ENCODE measurements at places on chromosomes 13 and 19. TPM values are rescaled to one million over a fixed set of nuclear protein-coding genes. Genes with fewer than 3 reads are reported as not detected.
A peak's percentile ranks its signal among the peaks of the same experiment; 100 is the strongest.

Gene IGFL4
- polyA plus RNA-seq: not detected

- peak overlapping the region; percentile 86 for H3K4me3 ChIP-seq
- H3K27me3 ChIP-seq: peaks cover 25% of the 10 kb centered on the region
These were observed 2.3 kb downstream of the SYMPK start for GRCh38 chr19:45860359-45861259.

DNA sequence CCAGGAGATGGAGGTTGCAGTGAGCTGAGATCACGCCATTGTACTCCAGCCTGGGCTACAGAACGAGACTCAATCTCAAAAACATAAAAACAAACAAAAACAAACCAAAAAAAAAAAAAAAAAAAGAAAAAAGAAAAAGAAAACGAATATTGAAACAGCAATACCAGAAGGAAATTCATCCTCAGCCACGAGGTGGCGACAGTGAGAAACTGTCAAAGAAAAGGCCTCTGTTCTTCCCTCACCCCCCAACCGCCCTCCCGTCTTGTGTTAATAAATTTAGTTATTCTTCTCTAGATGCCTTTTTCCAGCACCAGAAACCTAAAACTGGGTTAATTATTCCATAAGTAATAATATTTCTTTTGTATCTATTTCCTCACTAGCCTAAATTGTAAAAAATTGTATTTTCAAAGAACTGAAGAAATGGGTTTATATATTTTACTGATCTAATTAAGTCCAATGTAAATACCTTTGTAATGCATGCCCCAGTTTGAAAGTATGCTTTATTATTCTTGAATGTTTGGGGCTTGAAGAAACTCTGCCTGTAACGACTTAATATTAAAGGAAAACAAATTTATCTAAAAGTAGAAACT is 38.6 kb downstream of the LIG4 start:
- no peak overlapping the region for H3K4me3 ChIP-seq
- H3K4me1 ChIP-seq: peaks cover 2% of the 10 kb centered on the region
- H3K27ac ChIP-seq: no peak overlapping the region
- H3K27me3 ChIP-seq: peaks cover 12% of the 10 kb centered on the region
- peaks cover 13% of the 10 kb centered on the region for H3K36me3 ChIP-seq

DNA sequence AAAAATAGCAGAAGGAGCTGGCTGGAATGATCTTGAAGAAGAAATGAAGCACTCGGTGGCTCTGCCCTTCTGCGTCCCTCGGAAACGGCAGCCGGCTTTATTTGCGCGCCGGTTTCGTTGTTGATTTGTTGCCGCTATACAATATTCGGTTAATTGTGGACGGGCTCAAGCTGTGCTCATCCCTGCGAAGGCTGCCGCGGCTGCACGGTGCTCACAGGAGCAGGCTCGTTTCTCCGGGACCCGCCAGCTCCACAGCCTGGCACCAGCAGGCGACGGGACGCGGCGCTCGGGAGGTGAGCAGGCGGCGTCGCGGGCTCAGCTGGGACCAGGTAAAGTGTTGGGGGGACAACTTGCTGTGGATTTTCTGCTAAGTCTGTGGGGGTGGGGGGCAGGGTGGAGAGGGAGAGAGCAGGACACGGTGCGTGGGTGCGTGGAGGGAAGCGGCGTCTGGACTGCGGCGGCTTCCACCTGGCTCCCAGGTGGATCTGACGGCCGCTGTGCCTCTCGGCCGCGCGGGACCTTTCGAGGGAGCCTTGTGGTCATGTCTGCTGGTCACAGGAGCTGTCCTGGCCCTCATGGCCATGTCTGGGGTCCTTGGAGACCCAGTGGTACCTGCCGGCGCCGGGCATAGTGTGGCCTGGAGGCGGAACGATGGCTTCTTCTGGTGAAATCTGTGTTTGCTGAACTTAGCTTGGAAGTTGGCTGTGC is 90.9 kb downstream of the TEX29 start:
- peaks cover 11% of the 10 kb centered on the region for H3K27me3 ChIP-seq
- H3K4me1 ChIP-seq: no peaks in the 10 kb centered on the region
- no peak for DNase-seq

DNA sequence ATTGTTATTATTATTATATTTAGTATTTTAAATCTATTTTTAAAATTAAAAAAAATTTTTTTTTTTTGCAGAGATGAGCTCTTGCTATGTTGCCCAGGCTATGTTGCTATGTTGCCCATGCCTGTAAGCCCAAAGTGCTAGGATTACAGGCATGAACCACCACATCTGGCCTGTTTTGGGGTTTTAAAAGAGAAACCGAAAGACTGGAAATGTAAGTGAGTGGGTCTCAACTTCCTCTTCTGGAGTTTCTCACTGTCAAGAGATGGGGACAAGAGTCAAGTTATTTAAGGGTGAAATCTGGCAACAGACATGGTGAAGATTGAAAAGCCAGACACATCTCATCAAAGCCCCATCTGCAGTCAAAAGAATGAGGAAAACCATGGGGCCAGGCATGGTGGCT is 4.2 kb upstream of the OR7G3 start:
- no peak overlapping the region for H3K4me3 ChIP-seq
- peak; percentile 39 for DNase-seq
- H3K4me1 ChIP-seq: peaks cover 11% of the 10 kb centered on the region
- H3K27ac ChIP-seq: peak overlapping the region; percentile 67

Gene CGB3
- polyA plus RNA-seq: not detected

DNA sequence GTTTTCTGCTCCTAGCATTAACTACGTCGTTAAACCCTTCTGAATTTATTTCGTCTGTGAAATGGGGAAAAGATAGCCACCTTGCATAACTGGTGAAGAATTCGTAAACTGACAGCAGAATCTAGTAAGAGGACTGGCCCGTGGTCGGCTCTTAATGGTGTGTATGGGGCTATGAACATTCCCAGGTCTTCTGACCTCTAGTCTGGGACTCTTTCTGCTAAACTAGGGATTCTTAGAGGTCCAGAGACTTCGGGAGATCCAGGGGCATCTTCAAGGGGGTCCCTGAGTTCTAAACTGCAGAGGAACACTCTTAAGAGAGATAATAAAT is 231.1 kb upstream of the SERP2 start:
- peaks cover 40% of the 10 kb centered on the region for H3K4me1 ChIP-seq
- H3K27ac ChIP-seq: peak overlapping the region; percentile 11
- peak overlapping the region; percentile 98 for H3K4me3 ChIP-seq
- no peak for DNase-seq
- no peaks in the 10 kb centered on the region for H3K27me3 ChIP-seq
- H3K36me3 ChIP-seq: no peaks in the 10 kb centered on the region

Gene KASH5
- polyA plus RNA-seq: not detected

Gene MEIOSIN
- not detected for polyA plus RNA-seq

Gene ANO8
- polyA plus RNA-seq: not detected

Gene IGFL3
- not detected for polyA plus RNA-seq

Gene CD22
- 564 TPM for polyA plus RNA-seq

Gene MRPL4
- polyA plus RNA-seq: 29.1 TPM

DNA sequence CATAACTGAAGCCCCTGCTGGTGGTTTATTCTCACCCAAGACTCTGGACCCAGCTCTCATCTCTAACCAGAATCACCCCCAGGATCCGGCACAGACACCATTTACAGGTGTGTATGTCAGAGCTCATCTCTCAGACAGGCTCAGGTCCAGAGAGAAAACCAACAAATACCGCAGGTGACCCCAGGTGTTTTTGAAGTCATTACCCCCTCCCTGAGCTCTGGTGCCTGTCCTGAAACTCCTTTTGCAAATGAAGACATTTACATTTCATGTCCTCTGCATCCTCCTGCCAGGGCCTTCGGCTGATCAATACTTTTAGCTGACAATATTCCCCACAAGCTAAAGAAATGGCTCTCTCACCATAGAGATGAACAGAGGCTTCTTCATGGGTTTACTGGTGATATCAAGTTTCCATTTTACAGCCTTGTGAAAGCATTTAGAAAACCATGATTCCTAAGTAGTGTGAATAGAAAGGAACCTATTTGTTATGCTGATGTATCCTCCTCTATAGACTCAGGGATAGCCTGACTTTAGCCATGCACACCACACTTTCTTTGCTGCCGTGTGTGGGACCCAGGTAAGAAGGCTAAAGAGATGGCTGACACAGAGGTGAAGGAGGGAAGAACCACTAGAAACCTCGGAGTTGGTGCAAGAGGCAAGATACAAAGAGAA is 131.3 kb downstream of the KCTD15 start:
- no peaks in the 10 kb centered on the region for H3K36me3 ChIP-seq
- H3K27me3 ChIP-seq: peaks cover 20% of the 10 kb centered on the region
- H3K27ac ChIP-seq: no peak overlapping the region
- DNase-seq: no peak
- H3K4me3 ChIP-seq: no peak overlapping the region
- no peaks in the 10 kb centered on the region for H3K4me1 ChIP-seq

Gene ZNF563
- polyA plus RNA-seq: 2.6 TPM

Gene KIR3DL2
- not detected for polyA plus RNA-seq

- H3K36me3 ChIP-seq: peaks cover 14% of the 10 kb centered on the region
- no peak overlapping the region for H3K27ac ChIP-seq
- no peak overlapping the region for H3K4me3 ChIP-seq
- DNase-seq: no peak
These were observed 3.6 kb downstream of the IFT88 start for GRCh38 chr13:20570517-20570916.

Gene C13orf46
- polyA plus RNA-seq: not detected

DNA sequence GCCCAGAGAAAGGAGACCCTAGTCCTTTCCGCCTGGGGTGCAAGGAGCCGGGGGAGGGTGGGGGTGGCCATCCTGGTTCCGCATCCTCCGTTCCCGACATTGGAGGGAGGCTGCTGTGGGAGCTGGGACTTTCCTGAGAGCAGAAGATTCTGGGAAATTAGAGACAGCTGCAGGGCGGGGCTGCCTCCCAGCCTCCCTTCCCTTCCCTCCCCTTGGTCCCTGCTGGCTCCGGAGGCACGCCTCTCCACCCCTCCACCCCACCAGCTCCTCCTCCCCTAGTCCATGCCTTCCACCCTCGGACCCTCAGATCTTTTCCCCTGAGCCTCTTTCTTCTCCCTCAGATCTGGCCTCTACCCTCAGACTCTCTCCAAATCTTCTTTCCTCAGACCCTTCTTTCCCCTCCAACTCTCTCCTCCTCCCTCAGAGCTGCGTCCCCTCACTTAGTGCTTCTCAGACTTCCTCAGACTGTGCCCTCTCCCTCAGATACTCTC is 3.1 kb upstream of the BCL3 start:
- H3K4me1 ChIP-seq: peaks cover 49% of the 10 kb centered on the region
- H3K27ac ChIP-seq: peak overlapping the region; percentile 94
- no peaks in the 10 kb centered on the region for H3K36me3 ChIP-seq
- DNase-seq: no peak

- peak overlapping the region; percentile 44 for H3K4me3 ChIP-seq
- DNase-seq: no peak
- H3K27me3 ChIP-seq: no peaks in the 10 kb centered on the region
These were observed 9.3 kb upstream of the LAIR1 start for GRCh38 chr19:54373781-54374631.

- peaks cover 8% of the 10 kb centered on the region for H3K4me1 ChIP-seq
- H3K27me3 ChIP-seq: peaks cover 50% of the 10 kb centered on the region
- H3K36me3 ChIP-seq: no peaks in the 10 kb centered on the region
- no peak overlapping the region for H3K27ac ChIP-seq
- no peak overlapping the region for H3K4me3 ChIP-seq
- no peak for DNase-seq
These were observed 11.8 kb downstream of the PTPRH start for GRCh38 chr19:55197528-55197927.

DNA sequence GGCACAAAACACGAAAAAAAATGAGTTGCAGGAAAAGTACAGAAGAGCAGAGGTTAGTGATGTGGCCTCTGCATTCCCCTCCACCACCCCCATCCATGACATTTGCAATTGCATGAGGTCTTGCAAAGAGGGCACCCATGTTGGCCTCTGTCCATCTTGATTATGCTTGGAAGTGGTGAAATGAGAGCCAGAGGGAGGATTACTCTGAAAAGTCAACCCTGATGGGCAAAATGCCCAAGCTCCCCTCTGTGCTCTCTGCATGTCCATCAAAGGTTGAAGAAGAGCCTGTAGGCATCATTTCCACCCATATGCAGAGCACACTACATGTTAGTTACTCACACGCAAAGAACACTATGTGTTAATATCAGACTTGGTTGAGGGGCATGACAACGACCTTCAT is 71.4 kb downstream of the SLC15A1 start:
- DNase-seq: no peak
- H3K4me1 ChIP-seq: no peaks in the 10 kb centered on the region
- H3K36me3 ChIP-seq: no peaks in the 10 kb centered on the region
- no peak overlapping the region for H3K4me3 ChIP-seq
- H3K27me3 ChIP-seq: peaks cover 21% of the 10 kb centered on the region

GRCh38 chr19:1826557-1827521 is 14.8 kb upstream of the ATP8B3 start:
- H3K36me3 ChIP-seq: no peaks in the 10 kb centered on the region
- H3K27ac ChIP-seq: no peak overlapping the region
- no peak overlapping the region for H3K4me3 ChIP-seq

DNA sequence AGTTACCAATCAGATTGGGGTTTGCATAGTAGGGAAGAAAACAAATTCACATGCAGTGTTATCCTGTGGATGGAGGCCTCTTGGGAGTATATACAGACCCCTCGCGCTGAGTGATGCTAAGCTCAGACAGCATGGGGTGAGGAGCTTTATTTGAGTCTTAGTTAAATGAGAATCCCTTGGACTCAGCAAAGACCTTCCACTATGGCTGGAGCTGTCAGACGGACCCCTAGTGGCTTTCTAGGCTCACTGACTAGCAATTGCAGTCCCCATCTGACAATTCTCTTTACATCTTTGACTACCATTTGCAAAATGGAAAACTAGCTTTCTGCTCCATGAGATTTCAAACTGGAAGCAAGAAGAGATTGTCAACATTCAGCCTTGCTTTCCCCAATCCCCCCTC is 90.4 kb downstream of the STOML3 start:
- H3K36me3 ChIP-seq: no peaks in the 10 kb centered on the region
- no peak for DNase-seq
- H3K4me3 ChIP-seq: no peak overlapping the region
- no peaks in the 10 kb centered on the region for H3K4me1 ChIP-seq
- H3K27ac ChIP-seq: no peak overlapping the region
- peaks cover 6% of the 10 kb centered on the region for H3K27me3 ChIP-seq

Data from naive B cell (primary cell).